M059J (cell line): ENCODE measurements at places on chromosomes 5 and 9. TPM values are rescaled to one million over a fixed set of nuclear protein-coding genes. Genes with fewer than 3 reads are reported as not detected.

Gene MPDZ
- 9.5 and 17.2 TPM in 2 replicates for total RNA-seq

Gene BAAT
- not detected in 2 replicates for total RNA-seq

Gene PAIP1
- 155 and 192 TPM in 2 replicates for total RNA-seq

Gene HRH2
- 0.20 and 0.32 TPM in 2 replicates for total RNA-seq

Gene PRRT1B
- total RNA-seq: not detected in 2 replicates

Gene CTXN3
- not detected in 2 replicates for total RNA-seq

Gene PCDHGC5
- 2.0 and 2.2 TPM in 2 replicates for total RNA-seq

Gene ZNF883
- total RNA-seq: 7.3 and 8.1 TPM in 2 replicates

Gene PHF24
- not detected in 2 replicates for total RNA-seq

Gene FGF1
- 2.4 and 4.1 TPM in 2 replicates for total RNA-seq

Gene SPATA6L
- total RNA-seq: 0.69 TPM in 1 of 2 replicates, not detected in the other

Gene SLC36A2
- not detected in 2 replicates for total RNA-seq

Gene AHRR
- total RNA-seq: 49.1 and 50.6 TPM in 2 replicates

Gene MEIKIN
- total RNA-seq: not detected in 2 replicates

Gene ZFP2
- total RNA-seq: not detected in 2 replicates

Gene BASP1
- total RNA-seq: 86.0 and 126 TPM in 2 replicates

Gene TMC1
- 1.1 TPM in 1 of 2 replicates, not detected in the other for total RNA-seq
